ENCODE measurements at places on chromosomes 7 and 10.

DNA sequence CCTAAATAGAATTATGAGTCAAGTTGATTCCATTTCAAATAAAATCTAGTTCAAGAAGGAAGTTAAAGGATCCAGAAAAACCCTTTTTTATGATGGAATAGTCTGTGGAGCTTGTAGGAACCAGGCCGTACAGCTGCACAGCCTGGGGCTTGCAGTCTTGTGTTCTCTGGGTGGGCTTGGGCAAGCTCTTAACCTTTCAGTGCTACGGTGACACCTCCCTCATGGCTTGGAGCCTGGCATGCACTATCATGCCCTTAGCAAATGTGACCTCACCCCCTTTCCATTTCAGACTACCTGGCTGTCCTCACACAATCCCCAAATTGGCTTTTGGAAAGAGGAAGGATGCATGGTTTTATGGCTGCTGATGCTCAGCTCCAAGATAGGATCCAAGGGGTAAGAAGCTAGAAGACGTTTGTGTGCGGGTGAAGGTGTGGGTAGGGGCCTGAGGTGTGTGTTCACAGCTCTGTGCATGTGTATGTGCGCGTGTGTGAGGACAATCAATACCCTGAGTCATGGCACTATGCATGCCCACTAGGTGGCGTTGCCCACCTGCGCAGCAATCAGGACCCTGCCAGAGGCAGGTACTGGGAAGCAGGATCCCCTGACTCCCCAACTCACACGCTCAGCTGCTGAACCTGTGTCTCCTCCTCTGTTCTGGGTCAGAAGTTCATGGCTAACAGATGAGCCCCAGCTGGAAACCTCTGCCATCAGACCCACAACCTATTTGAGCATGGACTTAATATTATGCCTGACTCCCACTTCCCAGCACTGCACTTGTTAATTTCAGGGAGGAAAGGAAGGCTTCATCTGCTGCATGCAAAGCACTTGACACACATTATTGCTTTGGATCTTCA lies 113.4 kb downstream of the PTPN20 start:
- DNase-seq: peak; percentile 12

GRCh38 chr7:153185936-153186335 lies 426.4 kb downstream of the ACTR3B start:
- no peak for DNase-seq

DNA sequence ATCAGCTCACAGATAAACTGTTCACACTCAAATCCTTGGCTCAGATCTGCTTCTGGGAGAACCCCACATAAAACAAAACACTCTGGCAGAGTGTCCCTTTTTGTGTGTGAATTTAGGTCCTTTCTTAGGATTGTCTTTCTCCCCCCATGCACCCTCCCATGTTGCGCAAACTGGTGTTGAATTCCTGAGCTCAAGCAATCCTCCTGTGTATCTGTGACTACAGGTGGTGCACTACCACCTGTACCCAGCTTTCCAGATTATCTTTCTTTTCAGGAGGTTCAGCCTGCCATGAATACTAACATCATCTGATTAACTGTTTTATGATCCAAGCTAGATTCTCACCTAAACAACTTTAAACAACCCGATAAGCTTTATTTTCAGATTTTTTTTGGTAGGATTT lies 177.6 kb upstream of the CSTF2T start:
- DNase-seq: no peak

DNA sequence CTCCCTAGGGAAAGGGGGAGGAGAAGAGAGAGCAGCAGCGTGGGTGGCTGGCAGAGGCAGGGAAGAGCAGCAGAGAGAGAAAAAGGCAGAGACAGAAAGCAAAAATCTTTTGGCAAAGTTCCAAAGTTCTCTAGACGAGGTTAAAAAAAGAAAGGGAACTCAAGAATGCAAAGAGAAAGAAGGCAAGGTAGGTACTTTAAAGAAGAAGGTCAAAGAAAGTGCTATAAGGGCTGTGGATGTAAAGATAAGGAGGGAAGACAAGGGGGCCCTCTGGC lies 20.2 kb upstream of the OPTN start:
- no peak for DNase-seq

DNA sequence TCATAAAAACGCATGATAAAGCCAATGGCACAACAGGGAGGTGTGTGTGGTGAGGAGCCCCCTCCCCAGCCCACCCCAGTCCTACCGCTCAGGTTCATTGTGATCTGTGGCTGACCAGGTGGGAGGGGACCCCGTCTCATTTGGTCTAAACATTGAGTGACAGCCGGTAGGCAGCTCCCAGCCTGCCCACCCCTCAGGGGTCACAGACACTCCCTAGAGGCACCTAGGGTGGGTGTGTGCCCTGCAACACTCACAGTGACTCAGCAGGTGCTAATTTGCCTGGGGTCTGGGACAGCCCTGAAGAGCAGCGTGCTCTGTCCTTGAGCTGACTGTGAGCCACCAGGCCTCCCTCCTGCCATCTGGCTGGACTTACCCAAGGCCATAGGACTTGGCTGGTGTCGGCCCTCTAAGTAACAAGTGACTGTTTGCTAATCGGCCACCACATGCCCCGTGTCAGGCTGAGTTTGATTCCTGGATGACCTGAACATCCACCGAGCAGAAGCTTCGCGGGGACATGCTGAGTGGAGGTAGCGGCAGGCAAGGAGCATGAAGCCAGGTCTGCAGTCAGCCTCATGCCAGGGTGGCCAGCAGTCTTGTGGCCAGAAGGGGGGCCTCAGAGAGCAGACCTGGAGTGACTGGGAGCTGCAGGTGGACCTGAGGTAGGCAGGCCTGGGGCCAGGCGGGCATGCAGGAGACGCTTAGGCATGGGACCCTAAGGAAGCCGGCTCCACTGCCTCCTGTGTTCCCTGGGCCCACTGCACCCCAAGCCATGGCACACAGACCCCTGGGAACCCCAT lies 282.3 kb upstream of the SHH start:
- no peak for DNase-seq

GRCh38 chr7:4071370-4072058 lies 610.6 kb upstream of the FOXK1 start:
- no peak for DNase-seq

DNA sequence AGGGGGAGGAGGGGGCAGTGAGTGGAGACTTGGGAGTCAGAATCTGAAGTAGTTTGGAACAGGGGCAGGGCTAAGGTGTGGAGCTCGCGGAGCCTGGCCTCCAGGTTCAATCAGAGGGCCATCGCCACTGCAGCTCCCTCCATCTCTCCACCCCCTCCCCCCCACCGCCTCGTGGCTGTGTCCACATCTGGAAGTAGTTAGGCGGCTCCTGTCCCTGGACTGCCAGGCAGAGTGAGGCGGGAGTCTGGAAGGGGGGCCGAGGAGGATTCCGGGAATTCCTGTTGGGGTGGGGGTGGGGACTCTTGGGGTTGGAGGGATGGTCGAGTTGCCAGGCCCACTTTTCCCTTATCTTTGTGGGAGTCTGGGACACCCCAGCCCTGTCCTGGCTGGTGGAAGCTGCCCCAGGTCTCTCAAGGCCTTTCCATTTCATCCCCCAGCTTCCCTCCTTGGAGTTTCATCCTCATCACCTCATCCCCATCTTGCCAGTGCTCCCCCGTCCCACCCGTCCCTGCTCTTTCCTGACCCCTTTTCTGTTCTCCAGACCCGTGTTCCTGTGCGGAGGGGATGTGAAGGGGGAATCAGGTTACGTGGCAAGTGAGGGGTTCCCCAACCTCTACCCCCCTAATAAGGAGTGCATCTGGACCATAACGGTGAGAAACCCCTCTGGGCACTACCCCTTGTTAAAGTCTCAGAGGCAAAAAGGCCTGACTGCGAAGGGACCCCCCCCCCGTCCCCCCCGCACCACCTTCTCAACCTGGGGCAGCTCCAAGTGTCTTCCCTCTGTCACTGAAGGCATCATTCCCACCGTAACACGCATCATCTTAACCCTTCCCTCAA lies 944 bp downstream of the PCOLCE start:
- no peak for DNase-seq

DNA sequence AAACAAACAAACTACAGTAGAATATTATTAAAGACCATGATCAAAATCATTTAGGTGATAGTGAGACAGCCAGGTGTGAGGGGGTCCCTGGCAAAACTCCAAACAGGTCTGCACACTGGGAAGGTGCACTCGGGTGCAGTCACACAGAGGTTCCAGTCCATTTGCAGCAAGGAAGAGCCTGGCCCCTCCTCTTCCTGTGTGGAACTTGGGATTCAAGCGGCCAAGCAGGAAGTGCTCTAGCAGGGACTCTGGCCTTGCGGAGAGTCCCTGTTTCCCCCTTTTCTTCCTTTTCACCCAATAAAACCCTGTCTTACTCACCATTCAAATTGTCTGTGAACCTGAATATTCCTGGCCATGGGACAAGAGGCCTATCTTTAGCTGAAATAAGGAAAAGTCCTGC lies 181.8 kb downstream of the LRRTM3 start:
- DNase-seq: no peak

DNA sequence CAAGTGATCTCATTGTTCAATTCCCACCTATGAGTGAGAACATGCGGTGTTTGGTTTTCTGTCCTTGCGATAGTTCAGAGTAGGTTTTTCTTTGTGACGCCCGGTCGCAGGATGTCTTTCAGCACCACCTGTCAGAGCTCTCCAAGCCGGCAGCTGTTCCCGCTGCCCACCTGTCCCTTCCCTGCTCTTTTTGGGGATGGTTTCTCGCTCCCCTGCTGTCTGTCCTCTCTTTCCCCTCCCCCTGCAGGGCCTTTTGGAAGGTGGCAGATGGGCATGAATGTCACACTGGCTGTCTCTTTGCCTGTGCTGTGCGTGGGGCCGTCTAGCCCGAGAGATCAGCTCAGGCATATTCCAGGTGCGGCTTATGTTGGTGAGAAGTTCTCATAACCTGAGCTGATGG lies 137.0 kb downstream of the GRK5 start:
- DNase-seq: no peak

DNA sequence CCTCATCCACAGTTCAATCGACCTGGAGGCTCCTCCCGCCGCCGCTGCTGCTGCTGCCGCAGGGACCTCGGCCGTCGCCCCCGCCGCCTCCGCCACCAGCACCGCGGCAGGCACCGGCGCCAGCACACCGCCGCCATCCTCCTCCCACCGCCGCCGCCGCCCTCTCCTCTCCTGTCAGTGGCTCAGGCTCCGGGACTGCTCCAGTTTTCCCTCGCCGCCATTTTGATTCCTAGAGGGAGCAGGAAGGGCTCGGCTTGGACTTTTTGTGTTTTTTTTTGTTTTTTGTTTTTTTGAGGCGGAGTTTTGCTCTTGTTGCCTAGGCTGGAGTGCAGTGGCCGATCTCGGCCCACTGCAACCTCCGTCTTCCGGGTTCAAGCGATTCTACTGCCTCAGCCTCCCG lies 3.0 kb upstream of the MCM10 start:
- DNase-seq: no peak

DNA sequence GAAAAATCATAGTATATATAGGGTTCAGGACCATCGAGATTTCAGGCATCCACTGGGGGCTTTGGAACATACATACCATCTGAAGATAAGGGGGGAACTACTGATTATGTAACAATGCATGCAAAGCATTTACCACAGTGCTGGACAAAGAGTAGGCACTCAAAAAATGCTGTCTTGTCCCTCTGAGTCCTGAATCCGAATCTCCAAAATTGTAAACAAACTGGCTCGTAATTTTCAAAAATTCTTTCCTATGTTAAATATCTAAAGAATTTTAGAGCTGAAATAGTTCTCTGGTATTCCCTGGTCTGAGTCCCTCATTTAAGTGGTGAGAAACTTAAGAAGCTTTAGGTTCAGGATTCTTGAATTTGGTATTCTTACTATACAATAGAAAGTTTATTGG lies 167.8 kb upstream of the ASAH2 start:
- no peak for DNase-seq

- DNase-seq: no peak
These were observed 5.7 kb upstream of the ITIH2 start for GRCh38 chr10:7697426-7697825.

GRCh38 chr7:155907450-155908200 lies 95.4 kb upstream of the SHH start:
- DNase-seq: no peak

- DNase-seq: no peak
These were observed 20.7 kb downstream of the LHPP start for GRCh38 chr10:124482236-124482800.

DNA sequence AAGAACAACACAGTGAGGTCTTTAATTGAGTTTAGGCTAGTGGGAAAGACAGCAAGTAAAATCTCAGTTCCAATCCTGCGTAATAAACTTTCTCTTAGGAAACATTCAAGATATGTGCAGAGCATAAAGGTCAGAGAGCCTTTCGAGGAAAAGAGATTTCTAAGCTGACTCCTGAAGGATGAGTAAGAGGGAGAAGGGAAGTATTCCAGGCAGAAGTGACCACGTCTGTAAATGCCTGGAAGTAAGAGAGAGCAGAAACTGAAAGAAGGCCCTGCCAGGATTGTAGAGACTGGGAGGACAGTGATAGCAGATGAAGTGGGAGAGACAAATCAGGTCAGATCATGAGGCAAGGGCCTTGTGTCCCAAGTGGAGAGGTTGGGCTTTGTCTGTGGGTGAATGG lies 41.8 kb downstream of the PNLIPRP3 start:
- DNase-seq: no peak

DNA sequence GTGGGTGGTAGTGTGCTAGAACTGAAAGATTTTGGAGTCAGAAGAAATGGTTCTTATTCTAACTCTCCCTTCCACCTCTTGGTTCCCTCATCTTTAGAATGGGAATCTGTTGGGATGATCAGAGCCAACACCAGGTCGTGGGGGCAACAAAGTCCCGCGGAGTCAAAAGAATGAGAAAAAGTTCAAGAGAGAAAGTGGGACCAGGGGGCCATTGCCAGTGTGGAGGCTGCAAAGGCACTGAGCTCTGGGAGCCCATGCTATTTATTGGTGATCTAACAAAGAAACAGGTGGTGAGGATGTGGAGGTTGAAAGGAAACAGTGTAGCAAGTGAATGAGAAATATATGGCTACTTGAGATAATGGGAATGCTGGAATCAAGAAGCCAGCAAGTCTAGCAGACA lies 29.4 kb downstream of the AGAP4 start:
- DNase-seq: no peak

- no peak for DNase-seq
These were observed 640 bp upstream of the ZNF425 start for GRCh38 chr7:149126662-149127266.

DNA sequence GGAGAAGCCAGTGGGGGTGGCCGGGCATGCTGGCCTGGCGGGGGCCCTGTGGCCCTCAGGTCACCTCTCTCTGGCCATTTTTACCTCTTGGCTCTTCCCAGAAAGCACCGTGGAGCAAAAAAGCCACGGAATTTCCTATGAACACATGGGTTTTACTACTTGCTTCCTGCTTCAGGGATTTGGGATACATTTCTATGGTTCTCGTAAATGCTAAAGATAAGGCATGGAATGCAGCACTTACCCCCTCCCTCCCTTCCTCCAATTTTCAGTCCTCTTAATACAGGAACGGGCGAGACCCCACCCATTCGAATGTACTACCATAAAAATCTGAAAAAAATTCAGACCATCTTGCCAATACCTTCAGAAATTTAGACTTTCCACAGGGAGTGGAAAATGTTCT lies 279.7 kb downstream of the ARHGAP12 start:
- no peak for DNase-seq

DNA sequence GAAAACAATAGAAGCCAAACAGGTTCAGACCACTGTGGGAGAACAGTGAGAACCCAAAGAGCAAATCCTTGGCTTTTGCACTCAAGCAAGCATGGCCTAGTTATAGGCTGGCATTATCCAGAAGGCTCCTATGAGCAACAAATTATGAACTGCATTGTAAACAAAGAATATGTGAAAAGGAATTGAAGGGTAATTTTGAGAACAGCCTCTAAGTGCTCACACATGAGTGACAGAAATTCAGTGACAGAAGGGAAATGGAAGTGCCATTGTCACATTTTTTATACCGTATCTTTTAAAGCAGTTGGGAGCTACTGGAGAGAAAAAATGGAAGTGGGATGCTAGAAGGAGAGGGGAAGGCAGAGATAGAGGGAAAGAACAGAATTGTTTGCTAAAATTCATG lies 114.2 kb downstream of the MACC1 start:
- DNase-seq: no peak

All from cerebellar nuclear complex (tissue), 1 donor.